ENCODE measurements at places on chromosomes 13 and 19.

GRCh38 chr13:78035500-78035899 is 116.9 kb upstream of the EDNRB start:
- DNase-seq, result no peak

GRCh38 chr13:34748596-34748995 is 193.5 kb upstream of the NBEA start:
- DNase-seq, result no peak

GRCh38 chr13:45807520-45808099 is 43.9 kb downstream of the SIAH3 start:
- DNase-seq, result peak; percentile 43

DNA sequence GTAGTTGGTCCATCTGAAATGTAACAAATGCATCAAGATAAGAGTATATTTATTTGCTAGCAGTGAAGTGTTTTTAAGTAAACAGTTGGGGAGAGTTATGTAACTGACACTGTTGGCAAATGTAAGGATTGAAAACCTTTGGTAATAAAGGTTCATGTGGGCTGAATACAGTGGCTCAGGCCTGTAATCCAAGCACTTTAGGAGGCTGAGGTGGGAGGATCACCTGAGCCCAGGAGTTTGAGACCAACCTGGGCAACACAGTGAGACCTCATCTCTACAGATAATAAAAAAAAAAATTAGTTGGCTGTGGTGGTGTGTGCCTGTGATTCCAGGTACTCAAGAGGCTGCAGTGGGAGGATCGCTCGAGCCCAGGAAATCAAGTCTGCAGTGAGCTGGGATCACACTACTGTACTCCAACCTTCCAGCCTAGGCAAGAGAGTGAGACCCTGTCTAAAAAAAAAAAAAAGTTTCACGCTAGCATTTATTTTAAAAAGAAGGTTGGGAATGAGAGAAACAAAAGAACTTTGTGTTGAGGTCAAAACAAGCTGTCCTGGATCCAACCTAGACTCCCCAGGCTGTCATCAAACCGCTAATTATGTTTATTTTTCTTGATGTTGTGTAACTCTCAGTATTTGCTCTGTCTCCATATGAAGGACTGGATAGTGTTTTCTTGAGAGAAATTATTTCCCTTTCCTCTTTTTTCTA is 20.7 kb downstream of the SETDB2 start:
- DNase-seq, result no peak

- DNase-seq, result no peak
These were observed 1219.1 kb downstream of the UQCRFS1 start for GRCh38 chr19:27993619-27994570.

DNA sequence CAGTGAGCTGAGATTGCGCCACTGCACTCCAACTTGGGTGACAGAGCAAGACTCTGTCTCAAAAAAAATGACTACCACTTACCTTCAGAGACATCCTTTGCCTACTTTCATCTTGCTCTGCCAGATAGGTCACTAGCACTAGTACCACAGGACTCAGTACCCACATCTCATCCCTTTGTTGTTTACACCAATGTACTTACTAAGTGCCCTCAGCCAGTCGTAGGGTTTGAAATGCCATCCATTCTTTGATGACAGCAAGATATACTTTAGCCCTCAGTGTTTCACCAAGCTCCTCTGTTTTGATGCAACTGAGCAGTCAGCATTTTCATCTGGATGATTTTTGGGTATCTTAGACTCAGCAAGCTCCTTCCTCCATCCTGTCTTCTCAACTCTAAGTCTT is 6.1 kb downstream of the URAD start:
- DNase-seq, result no peak

- no peak for DNase-seq
These were observed 168.5 kb upstream of the OBI1 start for GRCh38 chr13:78827471-78827870.

DNA sequence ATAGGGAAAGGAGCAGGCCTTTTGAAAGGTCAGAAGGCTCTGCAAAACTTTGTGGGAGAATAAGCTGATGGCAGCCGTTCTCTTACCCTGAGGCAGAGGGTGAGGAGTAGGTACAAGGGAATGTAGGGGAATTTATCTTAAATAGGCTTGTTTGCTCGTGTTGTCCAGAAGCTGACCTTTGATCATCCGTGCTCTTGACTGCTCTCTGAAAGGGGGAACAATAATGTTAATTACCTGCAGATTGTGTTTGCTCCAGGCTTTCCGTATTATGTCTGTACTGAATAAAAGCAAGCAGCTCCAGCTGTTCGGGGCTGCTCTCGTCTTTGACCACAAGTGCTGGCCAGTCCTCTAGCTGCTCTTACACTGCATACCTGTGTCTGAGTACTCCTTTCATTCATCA is 116.3 kb downstream of the ZNF429 start:
- DNase-seq, result no peak

Measured in GDM1 (cell line).